ENCODE measurements at places on chromosomes 7 and 10. TPM values are rescaled to one million over a fixed set of nuclear protein-coding genes. Genes with fewer than 3 reads are reported as not detected.

Gene ITIH5
- total RNA-seq, result 0.05 TPM

Gene SUMF2
- 108 TPM for total RNA-seq

Gene SEMA4G
- 6.9 TPM for total RNA-seq

Gene UPK3B
- total RNA-seq, result not detected

Gene GRID2IP
- total RNA-seq, result not detected

Gene HOXA7
- 17.7 TPM for total RNA-seq

Gene ATRNL1
- total RNA-seq, result 8.0 TPM

Gene GDF10
- total RNA-seq, result not detected

Gene NOLC1
- 65.5 TPM for total RNA-seq

Gene TFR2
- not detected for total RNA-seq

Gene ADGRA1
- not detected for total RNA-seq

Gene PPP1R9A
- total RNA-seq, result 7.0 TPM

Gene CACNA2D1
- total RNA-seq, result 18.8 TPM

Gene CYP3A4
- total RNA-seq, result not detected

Gene FAM25A
- not detected for total RNA-seq

Gene MMP21
- total RNA-seq, result not detected

Gene AS3MT
- total RNA-seq, result 0.58 TPM

Gene PNLIPRP2
- total RNA-seq, result not detected

Gene RPEL1
- not detected for total RNA-seq

Gene SERPINE1
- total RNA-seq, result 5,219 TPM

Gene CHAT
- total RNA-seq, result not detected

Gene LRRD1
- total RNA-seq, result 0.24 TPM

Gene NAT16
- total RNA-seq, result not detected

Gene CDHR1
- 1.3 TPM for total RNA-seq

Gene RNF133
- 0.70 TPM for total RNA-seq

Gene PIK3AP1
- total RNA-seq, result 0.10 TPM

Gene NKX1-2
- total RNA-seq, result not detected

Gene WNT2
- not detected for total RNA-seq

Gene LBX1
- total RNA-seq, result not detected

Gene HOXA13
- not detected for total RNA-seq

Gene CROT
- total RNA-seq, result 8.9 TPM

Gene CYP2C8
- not detected for total RNA-seq

Gene CALHM1
- not detected for total RNA-seq

Gene PNLIP
- total RNA-seq, result not detected

Gene TOMM7
- total RNA-seq, result 82.3 TPM

Data from glomerular endothelial cell (primary cell).